Esophagus squamous epithelium (tissue), 5 donors: ENCODE measurements at places on chromosomes 3 and 15. TPM values are rescaled to one million over a fixed set of nuclear protein-coding genes. Genes with fewer than 3 reads are reported as not detected.

SH3BP5 gene
- total RNA-seq, result 33.8 TPM

TIGIT gene
- 0.26 TPM for total RNA-seq

DNA sequence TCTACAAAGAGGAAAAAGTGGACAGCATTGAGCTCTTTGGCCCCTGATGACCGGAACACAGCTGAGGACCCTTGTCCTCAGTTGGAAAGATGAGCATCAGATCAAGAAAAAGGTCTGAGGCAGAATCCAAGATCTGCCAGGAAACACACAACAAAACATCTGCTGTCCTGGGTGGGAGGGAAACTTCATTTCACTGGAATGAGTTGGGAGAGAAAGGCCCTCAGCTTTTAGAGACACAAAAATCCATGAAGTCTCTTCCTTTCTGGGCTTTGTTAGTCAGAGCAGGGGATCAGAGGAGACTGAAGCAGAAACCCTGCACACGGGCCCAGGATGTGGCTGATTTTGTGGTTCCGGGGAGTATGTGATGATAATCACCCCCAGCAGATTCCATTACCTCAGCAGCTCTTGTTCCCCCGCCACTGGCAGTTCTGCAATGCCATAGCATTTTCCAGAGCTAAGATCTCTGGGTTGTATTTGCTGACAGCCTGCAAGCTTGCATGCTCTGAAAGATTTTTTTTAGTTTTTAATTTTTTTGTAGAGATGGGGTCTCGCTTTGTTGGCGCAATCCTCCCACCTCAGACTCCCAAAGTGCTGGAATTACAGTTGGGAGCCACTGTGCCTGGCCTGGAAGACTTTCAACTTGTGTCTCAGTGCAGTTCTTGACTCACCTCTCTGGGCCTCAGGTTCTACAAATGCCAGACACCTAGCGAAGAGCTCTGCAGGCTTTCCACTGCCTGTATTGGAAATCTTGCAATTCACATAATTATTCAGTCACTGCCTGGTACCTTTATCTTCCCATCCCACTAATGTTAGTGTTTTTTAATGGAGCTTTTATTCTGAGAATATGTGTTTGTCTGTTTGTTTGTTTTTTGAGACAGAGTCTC lies 5.8 kb upstream of the TATDN2 start:
- H3K27ac ChIP-seq, result peak overlapping the region; percentile 4
- DNase-seq, result no peak
- no peaks in the 10 kb centered on the region for H3K27me3 ChIP-seq
- no peak overlapping the region for H3K4me3 ChIP-seq
- H3K36me3 ChIP-seq, result no peaks in the 10 kb centered on the region

NLGN1 gene
- 0.79 TPM for total RNA-seq

VIPR1 gene
- 9.2 TPM for total RNA-seq

- H3K27me3 ChIP-seq, result no peaks in the 10 kb centered on the region
- no peak overlapping the region for H3K27ac ChIP-seq
- peaks cover 69% of the 10 kb centered on the region for H3K4me1 ChIP-seq
- no peak overlapping the region for H3K4me3 ChIP-seq
- DNase-seq, result no peak
Measured at GRCh38 chr3:141421639-141422319, 53.5 kb downstream of the ZBTB38 start.

SPESP1 gene
- total RNA-seq, result 2.1 TPM

- no peak overlapping the region for H3K4me3 ChIP-seq
- H3K4me1 ChIP-seq, result no peaks in the 10 kb centered on the region
- no peaks in the 10 kb centered on the region for H3K36me3 ChIP-seq
- no peak overlapping the region for H3K27ac ChIP-seq
- no peak for DNase-seq
Measured at GRCh38 chr15:51135276-51135675, 40.6 kb upstream of the TNFAIP8L3 start.

GRCh38 chr3:142875099-142875498 lies 13.8 kb downstream of the PCOLCE2 start:
- H3K36me3 ChIP-seq, result no peaks in the 10 kb centered on the region
- no peaks in the 10 kb centered on the region for H3K27me3 ChIP-seq
- DNase-seq, result no peak
- no peak overlapping the region for H3K4me3 ChIP-seq
- no peak overlapping the region for H3K27ac ChIP-seq

PCSK6 gene
- 9.3 TPM for total RNA-seq

ZBTB38 gene
- 23.6 TPM for total RNA-seq

- H3K36me3 ChIP-seq, result no peaks in the 10 kb centered on the region
- DNase-seq, result no peak
- no peak overlapping the region for H3K4me3 ChIP-seq
- no peak overlapping the region for H3K27ac ChIP-seq
Measured at GRCh38 chr3:149095487-149095886, 9.2 kb upstream of the HLTF start.

LRRIQ4 gene
- not detected for total RNA-seq

DNA sequence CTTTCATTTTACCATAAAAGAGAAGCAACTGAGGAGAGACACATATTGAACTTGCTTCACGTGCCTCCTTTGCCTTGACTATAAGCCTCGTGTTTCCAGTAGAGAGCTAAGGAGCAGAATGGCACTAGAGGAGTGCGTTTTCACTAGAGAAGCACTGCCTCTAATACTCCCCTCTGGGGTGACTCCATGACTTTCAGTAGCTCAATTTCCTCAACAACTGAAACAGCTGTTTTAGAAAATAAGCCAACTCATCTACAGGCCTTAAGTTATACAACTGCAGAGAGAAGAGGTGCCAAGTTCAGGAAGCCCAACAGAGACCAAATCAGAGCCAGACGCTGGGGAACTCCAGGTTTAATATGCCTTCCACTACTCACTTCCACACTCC lies 1.9 kb downstream of the UBP1 start:
- H3K27ac ChIP-seq, result peak overlapping the region; percentile 99
- no peaks in the 10 kb centered on the region for H3K36me3 ChIP-seq
- peak overlapping the region; percentile 96 for H3K4me3 ChIP-seq

GRCh38 chr15:66294932-66295235 lies 1.5 kb downstream of the DIS3L start:
- H3K4me1 ChIP-seq, result peaks cover 51% of the 10 kb centered on the region
- peak overlapping the region; percentile 54 for H3K4me3 ChIP-seq
- peak overlapping the region; percentile 93 for H3K27ac ChIP-seq
- peaks cover 5% of the 10 kb centered on the region for H3K36me3 ChIP-seq
- no peaks in the 10 kb centered on the region for H3K27me3 ChIP-seq
- DNase-seq, result no peak

DNA sequence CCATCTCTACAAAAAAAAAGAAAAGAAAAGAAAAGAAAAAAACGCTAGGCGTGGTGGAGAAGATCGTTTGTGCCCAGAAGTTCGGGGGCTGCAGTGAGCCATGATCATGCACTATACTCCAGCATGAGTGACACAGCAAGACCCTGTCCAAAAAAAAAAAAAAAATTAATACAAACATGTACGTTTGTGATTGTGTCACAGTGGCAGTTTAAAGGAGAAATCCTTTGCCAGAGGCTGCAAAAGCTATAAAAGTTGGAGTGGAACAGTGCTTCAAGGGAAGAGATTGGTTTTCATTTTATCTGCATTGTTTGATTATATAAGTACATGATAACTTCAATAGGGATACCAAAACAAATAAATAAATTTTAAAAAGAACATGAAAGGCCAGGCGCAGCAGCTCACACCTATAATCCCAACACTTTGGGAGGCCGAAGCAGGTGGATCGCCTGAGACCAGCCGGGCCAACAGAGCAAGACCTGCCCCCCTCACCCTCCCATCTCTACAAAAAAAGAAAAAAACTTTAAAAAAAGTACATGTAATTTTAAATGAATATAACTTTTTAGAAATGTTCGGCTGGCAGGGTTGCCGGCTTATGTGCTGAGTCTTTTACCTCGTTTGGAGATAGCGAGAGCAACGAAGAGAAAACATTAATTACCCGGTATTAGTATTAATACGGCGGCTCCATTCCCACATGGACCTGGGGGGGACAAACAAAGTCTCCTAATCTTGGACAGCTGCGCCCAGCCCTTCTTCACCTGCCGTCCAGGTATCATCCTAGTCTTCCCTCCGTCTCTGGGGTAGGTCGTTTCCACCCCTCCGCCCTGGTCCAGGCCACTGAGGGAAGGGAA lies 573 bp upstream of the DIS3L start:
- no peaks in the 10 kb centered on the region for H3K27me3 ChIP-seq
- H3K27ac ChIP-seq, result peak overlapping the region; percentile 93
- peaks cover 23% of the 10 kb centered on the region for H3K4me1 ChIP-seq
- H3K36me3 ChIP-seq, result no peaks in the 10 kb centered on the region

DNA sequence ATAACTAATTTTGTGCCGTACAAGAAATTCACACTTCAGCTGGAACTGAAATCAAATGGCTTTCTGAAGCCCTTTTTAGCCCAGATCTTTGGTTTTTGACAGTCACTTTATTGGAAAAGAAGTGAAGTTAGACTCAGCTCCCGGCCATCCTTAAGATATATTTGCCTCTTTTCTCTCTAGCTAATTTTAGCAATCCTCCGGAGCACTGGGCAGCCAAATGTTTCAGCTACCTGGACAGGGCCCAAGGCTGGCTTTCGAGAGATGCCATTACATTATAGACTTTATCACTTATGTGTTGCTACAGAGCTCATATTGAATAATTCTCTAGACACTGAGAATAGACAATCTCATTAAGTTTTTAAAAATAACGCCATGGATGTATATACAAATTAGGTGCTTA lies 28.5 kb upstream of the RPL39L start:
- H3K27ac ChIP-seq, result no peak overlapping the region
- H3K27me3 ChIP-seq, result no peaks in the 10 kb centered on the region
- H3K36me3 ChIP-seq, result no peaks in the 10 kb centered on the region
- no peak for DNase-seq
- H3K4me1 ChIP-seq, result no peaks in the 10 kb centered on the region

DNA sequence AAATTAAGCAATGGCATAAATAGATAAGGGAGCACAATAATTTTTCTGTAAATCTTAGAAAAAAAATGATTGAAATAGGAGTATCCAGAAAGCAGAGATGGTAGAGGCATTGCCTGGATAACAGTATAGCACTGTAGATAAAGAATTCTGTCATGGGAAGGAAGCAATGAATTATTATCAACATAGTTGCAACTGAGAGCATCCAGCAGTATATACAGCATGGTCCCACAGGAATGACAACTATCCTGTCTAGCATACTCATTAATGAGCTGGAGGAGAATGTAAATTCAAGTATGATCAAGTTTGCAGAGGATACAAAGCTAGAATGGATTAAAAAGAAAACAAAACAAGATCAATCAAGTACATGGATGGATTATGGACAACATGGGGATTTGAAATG lies 90.8 kb downstream of the DPH6 start:
- DNase-seq, result no peak
- H3K27me3 ChIP-seq, result no peaks in the 10 kb centered on the region
- no peak overlapping the region for H3K4me3 ChIP-seq
- no peaks in the 10 kb centered on the region for H3K4me1 ChIP-seq
- H3K36me3 ChIP-seq, result no peaks in the 10 kb centered on the region

GRCh38 chr3:26964836-26965235 lies 342.3 kb downstream of the LRRC3B start:
- H3K4me3 ChIP-seq, result no peak overlapping the region
- DNase-seq, result no peak
- H3K27me3 ChIP-seq, result no peaks in the 10 kb centered on the region
- no peaks in the 10 kb centered on the region for H3K4me1 ChIP-seq
- no peak overlapping the region for H3K27ac ChIP-seq

DNA sequence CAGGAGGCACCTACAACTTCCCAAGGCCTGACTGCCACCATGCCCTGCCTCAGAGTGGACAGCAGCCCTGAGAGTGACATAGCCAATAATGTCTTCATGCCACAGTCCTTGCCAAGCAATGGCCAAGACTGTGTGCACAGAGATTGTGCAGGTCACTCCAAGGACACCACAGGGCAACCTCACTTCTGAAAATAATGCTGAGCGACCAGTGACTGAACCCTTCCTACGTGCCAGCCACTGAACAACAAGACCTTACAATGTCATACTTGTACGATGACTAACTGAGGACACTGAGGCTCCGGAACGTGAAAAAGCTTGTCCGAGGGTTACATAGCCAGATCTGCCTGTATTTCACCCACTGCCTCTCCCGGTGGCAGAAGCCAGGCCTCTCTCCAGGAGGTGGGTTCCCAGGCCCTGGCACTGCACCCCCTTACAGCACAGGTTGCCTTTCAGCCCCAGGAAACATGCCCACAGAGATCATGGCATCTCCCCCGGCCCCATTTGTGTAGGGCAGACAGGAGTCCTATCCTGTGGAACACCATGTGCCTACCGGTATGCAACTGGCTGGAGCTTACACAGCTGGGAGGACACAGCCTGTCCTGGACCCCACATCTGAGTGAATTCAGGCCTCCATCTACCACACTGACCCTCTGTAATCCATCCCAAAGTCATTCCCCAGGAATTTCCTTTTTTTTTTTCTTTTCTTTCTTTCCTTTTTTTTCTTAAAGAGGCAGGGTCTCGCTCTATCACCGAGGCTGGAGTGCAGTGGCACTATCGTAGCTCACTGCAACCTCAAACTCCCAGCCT lies 72.3 kb downstream of the SLC12A8 start:
- no peak for DNase-seq
- H3K27ac ChIP-seq, result peak overlapping the region; percentile 85
- H3K27me3 ChIP-seq, result no peaks in the 10 kb centered on the region
- no peak overlapping the region for H3K4me3 ChIP-seq
- H3K4me1 ChIP-seq, result peaks cover 49% of the 10 kb centered on the region

- DNase-seq, result no peak
- no peak overlapping the region for H3K4me3 ChIP-seq
- peak overlapping the region; percentile 4 for H3K27ac ChIP-seq
- no peaks in the 10 kb centered on the region for H3K36me3 ChIP-seq
- peaks cover 19% of the 10 kb centered on the region for H3K4me1 ChIP-seq
- no peaks in the 10 kb centered on the region for H3K27me3 ChIP-seq
Measured at GRCh38 chr3:21326704-21327475, 424.1 kb downstream of the ZNF385D start.

- no peak for DNase-seq
- peaks cover 7% of the 10 kb centered on the region for H3K27me3 ChIP-seq
- peaks cover 6% of the 10 kb centered on the region for H3K4me1 ChIP-seq
Measured at GRCh38 chr3:194176274-194176991, 40.5 kb downstream of the HES1 start.

GRCh38 chr3:43852066-43852465 lies 161.3 kb downstream of the ABHD5 start:
- no peaks in the 10 kb centered on the region for H3K27me3 ChIP-seq
- DNase-seq, result no peak
- no peaks in the 10 kb centered on the region for H3K4me1 ChIP-seq
- no peaks in the 10 kb centered on the region for H3K36me3 ChIP-seq
- no peak overlapping the region for H3K27ac ChIP-seq
